HL-60 (cell line): ENCODE measurements at places on chromosomes 13 and 19.

DNA sequence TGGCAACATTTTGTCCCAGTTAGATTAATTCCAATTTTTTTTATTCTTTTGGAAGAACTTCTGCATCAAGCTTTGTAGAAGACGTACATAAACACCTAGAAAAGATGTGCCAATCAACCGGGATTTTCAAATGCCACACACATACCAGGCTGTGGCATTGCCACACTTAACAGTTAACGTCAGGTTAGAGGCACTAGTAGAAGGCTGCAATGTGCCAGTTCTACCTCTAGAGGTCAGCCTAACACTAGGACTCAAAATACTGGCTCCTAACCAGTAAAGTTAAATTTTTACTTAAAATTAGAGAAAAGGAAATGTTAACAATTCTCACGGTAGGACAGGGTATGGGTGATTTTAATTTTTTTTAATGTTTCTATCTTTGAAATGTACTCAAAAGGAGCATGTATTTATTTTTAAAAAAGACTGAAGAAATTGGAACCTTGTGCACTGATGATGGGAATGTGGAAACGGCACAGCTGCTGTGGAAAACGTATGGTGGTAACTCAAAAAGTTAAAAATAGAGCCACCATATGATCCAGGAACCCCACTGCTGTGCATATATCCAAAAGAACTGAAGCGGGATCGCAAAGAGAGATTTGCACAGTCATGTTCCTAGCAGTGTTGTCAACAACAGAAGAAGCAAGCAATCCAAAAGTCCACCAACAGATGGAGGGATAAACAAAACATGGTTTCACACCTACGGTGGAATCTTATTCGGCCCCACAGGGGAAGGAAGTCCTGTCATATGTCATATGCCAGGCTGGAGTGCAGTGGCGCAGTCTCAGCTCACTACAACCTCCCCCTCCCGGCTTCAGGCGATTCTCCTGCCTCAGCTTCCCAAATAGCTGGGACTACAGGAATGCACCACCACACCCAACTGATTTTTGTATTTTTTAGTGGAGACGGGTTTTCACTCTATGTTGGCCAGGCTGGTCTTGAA, 30.3 kb downstream of the CRYL1 start:
- peak; percentile 77 for DNase-seq

DNA sequence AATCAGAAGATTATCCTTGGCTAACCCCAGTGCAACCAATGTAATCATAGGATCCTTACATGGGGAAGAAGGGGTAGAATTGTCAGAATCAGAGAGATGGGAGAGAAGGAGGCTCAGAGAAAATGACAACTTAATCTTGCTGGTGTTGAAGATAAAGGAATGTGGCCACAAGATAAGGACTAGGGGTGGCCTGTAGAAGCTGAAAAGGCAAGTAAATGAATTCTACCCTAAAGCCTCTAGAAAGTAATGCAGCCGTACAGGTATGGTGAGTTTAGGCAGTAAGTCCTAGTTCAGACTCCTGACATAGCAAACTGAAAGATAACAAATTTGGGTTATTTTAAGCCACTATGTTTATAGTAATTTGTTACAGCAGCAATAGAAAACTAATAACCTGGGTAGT, 718.5 kb downstream of the SLITRK6 start:
- DNase-seq: no peak

DNA sequence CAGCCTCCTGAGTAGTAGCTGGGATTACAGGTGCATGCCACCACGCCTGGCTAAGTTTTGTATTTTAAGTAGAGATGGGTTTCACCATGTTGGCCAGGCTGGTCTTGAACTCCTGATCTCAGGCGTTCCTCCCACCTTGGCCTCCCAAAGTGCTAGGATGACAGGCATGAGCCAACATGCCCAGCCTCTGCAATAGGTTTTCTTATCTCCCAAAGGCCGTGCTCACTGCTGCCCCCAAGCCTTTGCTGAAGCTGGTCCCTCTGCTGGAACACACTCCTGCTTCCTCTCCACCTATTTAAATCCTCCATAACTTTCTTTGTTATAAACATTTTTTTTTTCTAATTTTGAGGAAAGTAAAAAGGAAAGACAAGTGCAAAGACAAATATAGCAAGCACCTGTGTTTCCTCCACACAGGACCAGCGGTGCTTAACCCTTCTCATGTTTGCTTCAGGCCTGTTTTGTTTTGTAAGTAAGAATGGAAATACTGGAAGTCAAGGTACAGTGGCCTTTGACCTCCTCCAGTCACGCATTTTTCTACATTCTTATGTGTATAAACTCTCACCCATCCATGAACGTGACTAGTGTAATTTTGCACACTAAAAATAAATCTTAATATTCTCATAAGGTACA, 14.5 kb upstream of the TNFAIP8L1 start:
- no peak for DNase-seq

DNA sequence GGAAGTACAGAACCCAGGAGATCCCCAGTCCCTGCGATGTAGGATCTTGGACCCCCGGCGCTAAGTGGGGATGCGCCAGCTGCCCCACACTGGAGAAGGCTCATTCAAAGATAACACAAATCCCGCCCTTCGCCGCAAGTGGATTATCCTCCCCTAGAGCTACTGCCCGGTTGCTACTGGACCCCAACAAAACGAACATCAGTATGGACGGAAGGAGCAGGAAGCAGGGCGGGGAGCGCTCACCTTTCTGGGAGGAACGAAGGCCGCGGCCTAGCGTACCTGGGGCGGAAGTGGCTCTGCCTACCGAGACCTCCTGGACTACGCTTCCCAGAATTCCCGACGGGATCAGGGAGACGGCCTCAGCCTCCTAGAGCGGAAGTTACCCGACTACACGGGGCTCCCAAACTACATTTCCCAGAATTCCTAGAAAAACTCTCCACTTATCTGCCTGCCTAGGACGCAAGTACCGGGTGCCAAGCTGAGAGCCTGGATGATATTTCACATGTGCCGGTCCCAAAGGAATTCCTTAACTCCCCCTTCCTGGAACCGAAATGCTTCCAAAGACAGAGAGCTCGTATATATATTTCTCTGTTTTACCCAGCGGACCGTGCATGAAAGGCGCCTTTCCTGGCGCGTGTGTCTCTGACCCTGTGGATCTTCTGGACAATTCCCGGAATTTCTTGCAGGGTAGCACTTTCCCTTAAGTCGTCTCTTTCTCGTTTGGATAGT, at the start of gene ZNF112:
Gene ZNF112, minus strand, starts transcription at position 298 of the 729 bp plus-strand sequence. CDS start 16,141 bp downstream, outside the sequence.
- peak; percentile 68 for DNase-seq

DNA sequence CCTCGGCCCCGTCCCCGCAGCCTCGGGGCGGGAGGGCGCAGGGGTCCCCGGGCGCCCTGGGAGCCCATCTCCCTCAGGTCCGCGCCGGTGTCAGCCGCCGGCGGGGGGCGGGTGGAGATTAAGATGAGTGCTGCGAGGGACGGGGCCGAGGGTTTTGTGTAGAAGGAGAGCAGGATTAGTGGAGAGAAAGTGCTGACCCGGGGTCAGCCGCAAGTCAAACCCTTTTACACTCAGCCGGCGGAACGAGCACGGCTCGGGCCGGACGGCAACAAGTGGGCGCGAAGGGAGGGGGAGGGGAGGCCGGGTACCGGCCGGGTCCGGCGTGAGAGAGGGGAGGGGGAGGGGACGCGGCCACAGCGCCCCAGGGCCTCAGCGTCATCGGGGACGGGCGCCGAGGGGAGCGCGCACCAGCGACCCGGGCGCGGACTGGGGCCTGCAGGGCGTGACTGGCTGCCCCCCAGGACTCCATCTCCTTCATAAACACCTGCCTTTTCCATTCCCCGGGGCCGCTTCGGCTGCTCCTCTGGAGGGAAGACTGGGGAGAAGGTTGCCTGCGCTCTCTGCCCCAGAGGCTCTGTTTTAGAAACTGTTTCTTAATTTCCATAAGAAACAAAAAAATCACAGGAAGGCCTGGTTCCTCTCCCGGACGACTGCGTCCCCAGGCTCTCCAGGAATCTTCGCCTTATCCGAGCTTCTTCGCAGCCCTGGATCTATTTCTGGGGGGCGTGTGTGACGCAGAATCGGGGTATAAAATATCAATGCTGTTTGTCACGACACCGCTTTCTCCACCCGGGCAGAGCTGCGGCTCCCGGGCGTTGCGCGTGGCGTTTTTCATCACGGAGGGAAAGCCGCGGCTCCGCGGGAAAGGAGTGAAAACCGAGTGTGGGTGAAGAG, 6.5 kb downstream of the SOX1 start:
- DNase-seq: no peak

DNA sequence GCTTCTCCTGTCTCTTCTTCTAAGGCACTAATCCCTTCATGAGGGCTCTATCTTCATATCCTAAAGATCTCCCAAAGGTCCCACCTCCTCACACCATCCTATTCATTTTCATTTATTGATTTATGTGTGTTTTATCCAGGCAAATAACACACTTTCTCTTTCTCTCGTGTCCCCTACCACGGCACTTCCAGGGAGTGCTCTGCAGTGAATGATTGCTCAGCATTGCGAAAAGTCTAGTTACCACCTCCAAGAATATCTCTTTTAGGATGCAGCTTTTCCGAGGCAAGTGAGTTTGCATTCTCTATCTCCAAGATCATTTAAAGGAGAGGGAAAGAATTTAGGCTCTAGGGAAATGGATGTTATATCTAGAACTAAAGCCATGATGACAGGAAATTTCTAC, 101.7 kb downstream of the MIPEP start:
- no peak for DNase-seq

- DNase-seq: no peak
Observed at GRCh38 chr13:37443538-37443937, 155.0 kb downstream of the POSTN start.

DNA sequence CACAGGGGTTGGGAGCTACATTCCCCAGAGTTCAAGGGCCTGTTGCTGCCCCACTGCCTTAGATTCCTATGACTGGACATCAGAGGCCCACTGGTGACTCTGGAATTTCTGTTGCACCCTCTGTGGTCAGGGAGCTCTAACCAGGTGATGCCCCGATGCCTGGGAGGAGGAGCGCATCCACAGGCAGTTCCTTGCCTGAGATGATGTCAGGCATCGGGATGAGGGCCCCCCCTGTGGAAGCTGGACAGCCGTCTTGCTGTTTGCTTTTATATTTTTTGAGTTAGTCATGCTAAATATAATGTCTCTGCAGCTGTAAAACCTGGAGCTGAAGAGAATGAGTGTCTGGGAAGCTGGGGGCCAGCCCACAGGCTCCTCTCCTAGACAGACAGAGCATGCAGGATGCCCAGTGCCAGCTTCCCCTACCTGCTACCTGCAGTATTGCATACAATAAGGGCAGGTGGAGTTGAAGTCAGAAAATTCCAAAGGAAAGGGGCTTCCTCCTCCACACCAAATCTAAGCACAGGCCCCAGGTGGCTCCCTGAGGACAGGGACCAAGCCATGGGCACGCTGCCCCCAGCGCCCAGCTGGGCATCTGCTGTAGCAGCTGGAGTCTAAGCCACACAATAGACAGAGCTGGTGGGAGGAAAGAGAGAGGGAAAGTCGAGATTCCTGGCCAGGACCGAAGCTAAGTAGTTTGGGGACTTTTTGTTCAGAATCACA, 16.2 kb downstream of the COL4A2 start:
- no peak for DNase-seq

DNA sequence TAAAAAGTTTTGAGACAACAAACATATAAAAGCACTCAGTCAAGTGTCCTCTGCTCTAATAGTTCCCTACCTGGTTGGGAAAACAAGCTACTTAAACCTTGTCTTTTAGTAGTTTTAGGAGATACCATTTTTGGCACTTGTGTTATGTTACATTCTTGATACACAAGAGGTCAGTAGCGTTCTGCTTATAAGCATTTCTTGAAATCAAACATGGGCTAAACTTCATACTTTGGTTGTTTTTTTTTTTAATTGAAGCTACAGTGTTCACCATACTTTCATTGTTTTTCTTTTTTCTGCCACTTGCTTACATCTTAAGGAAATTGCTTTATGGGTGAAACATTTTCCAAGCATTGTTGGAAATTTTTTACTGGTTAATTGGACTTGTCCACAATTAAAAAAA, 12.9 kb downstream of the NHLRC3 start:
- no peak for DNase-seq

- no peak for DNase-seq
Observed at GRCh38 chr13:31477961-31478360, 261.4 kb upstream of the RXFP2 start.

- no peak for DNase-seq
Observed at GRCh38 chr13:64505336-64505910, 2724.7 kb downstream of the PCDH9 start.

DNA sequence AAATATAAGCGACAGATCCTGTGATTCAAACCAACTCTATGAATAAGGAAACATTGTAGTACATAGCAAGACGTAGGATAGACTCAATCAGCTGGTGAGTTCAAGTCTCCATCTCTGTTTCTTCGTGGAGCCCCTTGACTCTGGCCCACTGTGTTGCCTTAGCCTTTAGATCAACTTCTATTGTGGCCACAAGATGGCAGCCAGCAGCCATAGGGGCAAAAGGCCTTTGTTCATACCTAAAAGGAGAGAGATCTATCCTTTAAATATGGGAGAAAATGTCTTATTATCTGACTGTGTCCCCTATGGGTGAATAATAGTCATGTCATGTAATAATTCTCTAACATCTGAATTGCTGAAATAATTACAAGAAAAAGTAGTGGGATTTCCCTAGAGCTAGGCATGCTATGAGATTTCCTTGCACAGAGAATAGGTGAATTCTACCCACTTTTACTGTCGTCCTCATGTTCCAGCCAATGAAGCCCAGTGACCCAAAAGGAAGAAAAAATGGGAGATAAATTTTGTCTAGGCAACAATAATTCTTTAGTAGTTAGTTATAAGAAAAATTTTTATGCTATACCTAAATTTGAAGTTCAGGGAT, 129.4 kb downstream of the PCDH20 start:
- DNase-seq: peak; percentile 30

- DNase-seq: no peak
Observed at GRCh38 chr13:109410868-109411267, 375.5 kb downstream of the IRS2 start.

DNA sequence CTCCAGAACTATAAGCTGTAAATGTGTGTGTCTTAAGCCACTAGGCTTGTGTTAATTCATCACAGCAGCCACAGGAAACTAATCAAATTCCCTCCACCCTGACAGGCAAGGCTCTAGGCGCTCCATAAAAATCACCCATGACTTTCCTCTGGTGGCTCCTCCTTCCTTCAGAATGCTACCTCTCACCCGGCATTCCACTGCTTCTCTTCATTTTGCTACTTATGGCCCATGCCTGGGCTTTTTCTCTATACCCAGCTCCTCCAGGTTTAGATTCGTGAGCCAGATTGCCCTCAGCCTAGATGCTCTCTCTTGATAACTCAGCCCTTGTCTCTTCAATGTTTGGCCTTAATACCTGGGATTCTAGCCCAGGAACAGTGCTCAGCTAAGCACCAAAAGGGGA, 36.4 kb upstream of the MBNL2 start:
- DNase-seq: no peak

DNA sequence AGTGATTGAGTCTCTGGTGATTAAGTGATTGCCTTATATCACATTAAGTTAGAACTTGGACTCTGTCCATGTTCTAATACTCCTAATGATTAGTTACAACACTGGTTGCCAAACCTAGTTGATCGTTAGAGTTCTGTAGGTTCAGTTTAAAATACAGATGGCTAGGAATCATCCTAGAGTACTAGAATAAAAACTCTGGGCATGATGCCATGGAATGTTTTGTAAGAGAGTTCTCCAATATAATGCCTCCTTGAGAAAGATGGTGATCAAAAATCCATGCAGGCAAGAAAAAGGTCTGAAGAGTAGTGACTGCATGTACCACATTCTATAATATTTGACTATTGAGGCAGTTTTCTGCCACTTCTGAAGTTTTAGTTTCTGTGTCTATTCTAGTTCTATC, 176.3 kb downstream of the GPC5 start:
- no peak for DNase-seq

GRCh38 chr13:102100234-102100633, 301.6 kb downstream of the FGF14 start:
- DNase-seq: no peak
